HFFc6 (cell line): ENCODE measurements at places on chromosomes 3 and 15. TPM values are rescaled to one million over a fixed set of nuclear protein-coding genes. Genes with fewer than 3 reads are reported as not detected.

GRCh38 chr15:95795386-95795785 lies 535.1 kb upstream of the NR2F2 start:
- no peaks in the 10 kb centered on the region for H3K36me3 ChIP-seq
- H3K4me1 ChIP-seq: peaks cover 33% of the 10 kb centered on the region
- DNase-seq: no peak

DNA sequence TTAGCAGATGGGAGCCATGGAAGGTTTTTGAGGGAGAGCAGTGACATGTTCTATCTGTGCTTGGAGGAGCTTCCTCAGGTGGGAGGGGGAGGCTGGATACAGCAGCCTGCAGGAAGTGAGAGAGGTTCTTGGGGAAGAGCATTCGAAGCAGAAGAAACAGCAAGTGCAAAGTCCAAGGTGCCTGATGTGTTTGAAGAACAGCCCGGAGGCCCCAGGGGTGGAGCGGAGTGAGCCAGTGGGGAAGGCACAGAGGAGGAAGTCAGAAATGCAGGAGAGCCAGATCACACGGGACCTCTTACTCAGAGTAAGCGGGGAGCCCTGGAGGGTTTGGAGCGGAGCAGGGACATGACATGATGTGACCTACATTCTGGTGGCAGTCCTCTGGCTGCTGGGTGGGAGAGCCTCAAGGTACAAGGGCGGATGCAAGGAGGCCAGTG lies 10.8 kb downstream of the ITGA11 start:
- H3K27me3 ChIP-seq: peaks cover 5% of the 10 kb centered on the region
- H3K36me3 ChIP-seq: no peaks in the 10 kb centered on the region
- H3K4me1 ChIP-seq: peaks cover 47% of the 10 kb centered on the region
- DNase-seq: no peak
- H3K27ac ChIP-seq: peak overlapping the region; percentile 14; the same call in 1 of the 2 replicates

- no peak for DNase-seq
- peaks cover 3% of the 10 kb centered on the region; the same call in 1 of the 2 replicates for H3K27me3 ChIP-seq
- H3K27ac ChIP-seq: no peak overlapping the region
- no peak overlapping the region for H3K4me3 ChIP-seq
- peaks cover 15% of the 10 kb centered on the region for H3K4me1 ChIP-seq
Observed at GRCh38 chr3:49495023-49495422, 25.0 kb downstream of the DAG1 start.

GRCh38 chr3:177894081-177894728 lies 642.0 kb upstream of the KCNMB2 start:
- H3K4me3 ChIP-seq: no peak overlapping the region
- H3K36me3 ChIP-seq: peaks cover 9% of the 10 kb centered on the region
- H3K4me1 ChIP-seq: peaks cover 18% of the 10 kb centered on the region
- no peak overlapping the region for H3K27ac ChIP-seq

GRCh38 chr15:69647142-69647513 lies 194.5 kb downstream of the RPLP1 start:
- H3K4me1 ChIP-seq: no peaks in the 10 kb centered on the region; the same call in 1 of the 2 replicates
- H3K27me3 ChIP-seq: peaks cover 51% of the 10 kb centered on the region
- no peaks in the 10 kb centered on the region for H3K36me3 ChIP-seq
- H3K27ac ChIP-seq: no peak overlapping the region

GRCh38 chr3:50304601-50305000 lies 1.2 kb upstream of the HYAL1 start:
- no peak overlapping the region for H3K4me3 ChIP-seq
- H3K36me3 ChIP-seq: no peaks in the 10 kb centered on the region
- no peaks in the 10 kb centered on the region for H3K27me3 ChIP-seq
- H3K27ac ChIP-seq: no peak overlapping the region

DNA sequence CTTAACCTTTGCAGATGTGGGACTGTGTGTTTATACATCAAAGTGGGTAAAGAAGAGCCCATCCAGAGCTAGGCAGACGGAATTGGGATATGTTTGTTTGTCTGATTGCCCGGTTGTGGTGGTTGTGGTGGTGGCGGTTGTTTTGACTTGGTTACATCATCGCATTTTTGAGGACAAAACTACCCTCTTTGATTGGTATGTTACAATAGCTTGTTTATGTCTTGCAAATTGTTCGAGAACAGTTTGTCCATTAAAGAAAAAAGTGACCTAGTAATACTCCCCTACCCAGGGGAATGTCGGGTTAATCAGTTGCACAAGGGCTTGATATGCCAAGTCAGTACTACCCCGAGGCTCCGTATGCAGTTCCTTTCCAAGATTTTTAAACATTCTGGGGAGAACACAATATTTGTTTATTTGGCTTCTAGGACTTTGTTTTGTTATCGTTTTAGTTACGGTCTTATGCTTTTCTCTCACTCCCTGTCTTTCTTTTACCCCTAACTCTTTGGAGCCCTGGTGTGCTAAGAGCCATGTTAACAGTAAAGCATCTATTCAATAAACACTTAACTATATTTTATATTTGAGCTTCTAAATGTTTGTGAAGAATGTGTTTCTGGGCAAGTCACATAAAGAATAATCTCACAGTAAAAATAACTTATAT lies 315.4 kb downstream of the LPP start:
- H3K4me1 ChIP-seq: peaks cover 77% of the 10 kb centered on the region
- peaks cover 19% of the 10 kb centered on the region for H3K36me3 ChIP-seq
- H3K27me3 ChIP-seq: no peaks in the 10 kb centered on the region
- H3K4me3 ChIP-seq: no peak overlapping the region

DNA sequence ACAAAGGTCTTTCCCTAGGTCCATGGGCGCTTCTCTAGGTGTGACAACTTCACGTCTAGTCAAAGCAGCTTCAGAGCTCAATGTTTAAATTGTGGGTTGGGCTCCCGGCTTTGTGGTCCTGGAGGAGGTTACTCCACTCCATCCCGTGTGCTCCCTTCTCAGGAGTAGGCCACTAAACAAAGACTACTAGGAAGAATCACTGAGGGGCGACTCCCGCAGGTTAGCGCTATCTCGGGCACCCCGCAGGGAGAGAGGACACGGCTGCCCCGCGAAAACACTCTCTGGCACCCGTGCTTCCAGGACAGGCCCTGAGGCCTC lies 500 bp downstream of the PARP6 start:
- peaks cover 44% of the 10 kb centered on the region for H3K4me1 ChIP-seq
- peak overlapping the region; percentile 82 for H3K27ac ChIP-seq
- no peak for DNase-seq
- peak overlapping the region; percentile 93 for H3K4me3 ChIP-seq

- H3K27me3 ChIP-seq: peaks cover 3% of the 10 kb centered on the region; the same call in 1 of the 2 replicates
- H3K27ac ChIP-seq: no peak overlapping the region
Observed at GRCh38 chr3:47605652-47606051, 27.0 kb upstream of the CSPG5 start.

GRCh38 chr3:65996589-65996988 lies 42.1 kb downstream of the MAGI1 start:
- H3K27me3 ChIP-seq: peaks cover 6% of the 10 kb centered on the region
- no peak for DNase-seq
- peaks cover 15% of the 10 kb centered on the region for H3K36me3 ChIP-seq
- no peak overlapping the region for H3K27ac ChIP-seq
- no peak overlapping the region for H3K4me3 ChIP-seq
- peaks cover 56% of the 10 kb centered on the region for H3K4me1 ChIP-seq

DNA sequence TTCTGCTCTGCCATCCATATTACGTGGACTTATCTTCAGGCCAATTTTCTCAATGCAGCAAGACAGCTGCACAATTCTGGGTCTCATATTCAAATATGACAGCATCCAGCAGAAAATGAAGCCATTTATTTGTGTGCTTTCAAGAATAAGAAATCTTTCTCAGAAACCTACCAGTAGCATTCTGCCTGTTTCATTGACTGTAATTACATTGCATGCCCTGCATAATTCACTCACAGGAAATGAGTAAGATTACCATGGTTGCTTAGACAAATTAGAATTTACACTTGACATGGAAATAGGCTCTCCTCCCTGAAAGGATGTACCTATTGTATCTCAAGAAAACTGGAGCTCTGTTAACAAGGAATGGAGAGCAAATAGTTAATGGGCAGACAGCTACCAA lies 346.6 kb upstream of the DCBLD2 start:
- no peak for DNase-seq
- no peaks in the 10 kb centered on the region for H3K27me3 ChIP-seq
- peak overlapping the region; percentile 71 for H3K27ac ChIP-seq
- peaks cover 67% of the 10 kb centered on the region for H3K4me1 ChIP-seq

- H3K27me3 ChIP-seq: no peaks in the 10 kb centered on the region
- no peak for DNase-seq
- H3K4me3 ChIP-seq: no peak overlapping the region
- H3K27ac ChIP-seq: no peak overlapping the region
Observed at GRCh38 chr15:90711842-90712241, 5.3 kb upstream of the BLM start.

Gene TAGLN3
- 0.21 TPM in 1 of 3 replicates, not detected in the others for total RNA-seq

Gene AMT
- 0.78 to 1.5 TPM (median 1.3 TPM) in 3 replicates for total RNA-seq

Gene CNOT10
- 16.2 and 19.5 TPM in 2 replicates for total RNA-seq

Gene HIGD2B
- not detected in 3 replicates for total RNA-seq

Gene KCNAB1
- total RNA-seq: not detected in 3 replicates
